ENCODE measurements at places on chromosomes 2 and 18. TPM values are rescaled to one million over a fixed set of nuclear protein-coding genes. Genes with fewer than 3 reads are reported as not detected.

Gene PRPF40A
- total RNA-seq = 39.6 TPM

Gene AFG3L2
- 95.4 TPM for total RNA-seq

Gene INHBB
- 2.9 TPM for total RNA-seq

Gene SNORC
- total RNA-seq = 0.57 TPM

Gene RALBP1
- 40.6 TPM for total RNA-seq

Gene POTEE
- not detected for total RNA-seq

Gene SLC9A2
- total RNA-seq = 9.2 TPM

Gene PELI1
- 5.7 TPM for total RNA-seq

Gene MDH1B
- 0.32 TPM for total RNA-seq

Gene ANKRD30B
- total RNA-seq = not detected

Gene CENPA
- total RNA-seq = not detected

Gene SULT6B1
- total RNA-seq = not detected

Gene LYPD6B
- not detected for total RNA-seq

Gene C2orf15
- total RNA-seq = not detected

Gene PTPRN
- not detected for total RNA-seq

Gene ALK
- 0.11 TPM for total RNA-seq

Gene TCF23
- 0.20 TPM for total RNA-seq

Gene ING5
- 16.8 TPM for total RNA-seq

Gene TSPYL6
- total RNA-seq = not detected

Gene IL36A
- not detected for total RNA-seq

Gene LBX2
- not detected for total RNA-seq
